Activated CD4-positive, CD25-positive, alpha-beta regulatory T cell treated with anti-CD3 and anti-CD28 coated beads, Interleukin-2, amount 50 U/mL, for 72 hours (primary cell): ENCODE measurements at places on chromosomes 1 and 21.

GRCh38 chr1:3369446-3370076 lies 84.9 kb upstream of the ARHGEF16 start:
- no peak for DNase-seq

DNA sequence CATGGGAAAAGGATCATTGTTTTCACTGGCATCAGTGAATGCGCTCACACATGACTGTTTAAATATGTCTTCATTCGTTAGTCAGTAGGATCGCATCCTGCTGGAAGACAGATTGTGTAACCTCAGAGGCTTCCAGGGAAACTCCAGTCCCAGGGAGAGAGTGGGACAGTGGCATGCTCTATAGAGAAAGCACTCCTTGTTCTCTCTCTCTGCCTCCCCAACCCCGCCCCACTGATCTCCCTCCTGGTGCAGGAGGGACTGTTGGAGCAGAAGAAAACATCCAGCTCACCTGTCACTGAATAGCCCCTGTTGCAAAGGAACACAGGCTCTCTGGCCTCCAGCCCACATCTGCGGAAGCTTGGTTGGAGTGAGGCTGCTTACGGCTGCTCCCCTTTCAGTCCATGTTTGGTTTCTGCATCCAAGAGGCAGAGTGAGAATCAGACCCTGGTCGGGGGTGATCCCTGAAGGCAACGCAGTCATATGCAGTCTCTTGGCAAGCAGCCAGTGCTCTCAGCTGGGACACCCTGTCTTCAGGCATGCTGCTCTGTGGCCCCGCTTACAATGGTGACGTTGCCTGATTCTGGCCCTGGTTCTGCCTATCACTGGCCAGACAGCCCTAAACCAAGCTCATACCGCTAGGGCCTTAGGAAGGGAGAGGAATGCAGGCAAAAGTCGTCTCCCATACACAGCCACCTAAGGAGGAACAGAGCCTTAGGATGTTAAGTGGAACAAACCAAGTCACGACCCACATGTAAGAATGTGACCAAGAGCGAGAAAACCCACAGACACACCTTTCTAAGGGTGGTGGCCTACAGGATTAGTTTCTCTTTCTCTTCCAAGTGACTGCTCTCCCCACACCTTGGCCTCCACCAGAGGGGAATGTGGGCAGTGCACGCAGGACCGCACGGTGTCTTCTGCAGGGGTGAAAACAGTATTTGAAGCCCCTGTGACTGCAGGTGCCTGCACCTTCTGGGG lies 39.7 kb downstream of the BACE2 start:
- DNase-seq: no peak

GRCh38 chr1:51525295-51525694 lies 6.2 kb upstream of the EPS15 start:
- DNase-seq: no peak

DNA sequence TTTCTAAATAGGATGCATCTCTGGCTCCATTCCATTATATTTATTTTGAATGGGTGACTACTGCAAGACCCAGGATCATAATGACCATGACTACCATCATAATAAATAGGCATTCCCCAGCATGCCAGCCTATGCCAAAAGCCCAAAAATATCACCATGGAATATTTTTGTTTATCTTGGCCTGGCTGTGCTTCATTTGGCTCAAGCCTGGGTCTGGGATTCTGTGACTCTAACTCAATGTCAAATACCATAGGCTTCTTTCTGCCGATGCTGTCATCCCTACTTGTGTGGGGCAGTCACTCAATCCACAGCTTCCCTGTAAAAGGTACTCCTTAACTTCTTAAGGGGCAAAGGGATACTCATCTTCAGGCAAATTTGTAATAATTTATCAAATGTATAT lies 66.6 kb downstream of the DIRAS3 start:
- DNase-seq: no peak

DNA sequence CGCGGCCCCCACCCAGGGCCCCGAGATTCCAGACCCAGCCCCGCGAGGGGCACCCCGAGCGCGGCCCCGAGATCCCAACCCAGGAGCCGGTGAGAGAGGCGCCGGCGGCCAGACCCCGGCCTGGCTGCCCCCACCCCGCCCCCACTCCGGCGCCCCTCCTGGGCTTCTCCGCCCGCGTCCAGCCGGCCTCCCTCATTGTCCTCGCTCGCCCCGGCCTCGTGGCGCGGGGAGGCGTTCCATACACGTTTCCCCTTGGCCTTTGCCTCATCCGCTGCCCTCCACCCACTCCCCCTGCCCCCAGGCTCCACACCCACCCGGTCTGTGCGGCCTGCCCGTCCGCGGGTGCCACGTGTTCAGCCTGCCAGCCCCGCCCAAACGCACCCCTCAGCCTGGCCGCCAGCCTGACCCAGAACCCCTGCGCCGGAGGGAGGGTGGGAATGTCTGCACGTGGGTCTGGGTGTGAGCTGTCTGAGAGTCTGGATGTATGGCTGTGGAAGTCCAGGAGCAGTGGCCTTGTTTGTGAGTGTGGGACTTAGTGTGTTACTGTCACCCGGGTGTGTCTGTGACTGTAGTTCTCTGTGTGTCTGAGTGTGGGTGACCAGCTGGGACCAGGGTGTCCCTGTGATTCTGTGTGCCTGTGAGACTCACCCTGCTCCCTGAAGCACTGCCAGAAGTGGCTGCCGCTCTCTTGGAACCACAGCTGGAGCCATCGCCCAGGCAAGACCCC lies 681 bp downstream of the B4GALT2 start:
- DNase-seq: no peak

DNA sequence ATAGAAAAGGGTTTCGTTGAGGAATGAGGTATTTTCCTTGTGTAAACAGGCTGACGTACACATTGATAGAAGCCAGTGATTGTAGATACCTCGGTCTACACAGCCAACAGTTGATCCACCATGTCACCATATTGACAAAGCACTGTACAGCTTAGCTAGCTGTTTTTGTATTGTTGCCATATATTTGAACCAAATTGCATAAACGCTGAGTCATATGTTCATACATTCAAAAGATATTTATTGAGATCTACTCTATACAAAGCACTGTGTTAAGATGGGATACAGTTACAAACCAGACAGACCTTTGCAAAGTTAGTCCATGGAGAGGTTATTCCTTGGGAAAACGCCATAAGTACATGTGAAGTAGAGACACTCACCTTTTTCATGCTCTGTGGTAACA lies 132.4 kb upstream of the ATP1B1 start:
- DNase-seq: no peak

GRCh38 chr21:38938343-38938742 lies 132.6 kb downstream of the ETS2 start:
- no peak for DNase-seq

GRCh38 chr21:42455754-42456440 lies 40.1 kb downstream of the RSPH1 start:
- DNase-seq: no peak

DNA sequence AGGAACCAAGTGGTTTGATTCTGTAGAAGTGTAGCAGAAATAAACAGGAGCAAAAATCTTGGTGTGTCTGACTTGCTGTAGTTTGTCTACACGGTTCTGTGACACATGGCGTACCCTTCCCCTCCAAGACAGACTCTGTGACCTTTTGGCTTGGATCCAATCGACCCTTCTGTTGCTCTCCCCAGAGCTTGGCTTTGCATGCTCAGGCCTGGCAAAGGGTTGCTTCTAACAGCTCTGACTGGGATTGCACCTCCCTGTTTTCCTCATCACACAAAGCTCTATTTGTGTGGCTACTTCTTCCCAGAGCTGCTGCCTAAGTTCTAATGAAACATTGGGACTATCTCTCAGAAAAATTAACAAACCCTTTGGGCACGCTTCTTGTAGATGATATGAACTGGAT lies 24.0 kb downstream of the NGF start:
- no peak for DNase-seq

- no peak for DNase-seq
Measured at GRCh38 chr1:20732071-20732587, 374 bp downstream of the SH2D5 start.

DNA sequence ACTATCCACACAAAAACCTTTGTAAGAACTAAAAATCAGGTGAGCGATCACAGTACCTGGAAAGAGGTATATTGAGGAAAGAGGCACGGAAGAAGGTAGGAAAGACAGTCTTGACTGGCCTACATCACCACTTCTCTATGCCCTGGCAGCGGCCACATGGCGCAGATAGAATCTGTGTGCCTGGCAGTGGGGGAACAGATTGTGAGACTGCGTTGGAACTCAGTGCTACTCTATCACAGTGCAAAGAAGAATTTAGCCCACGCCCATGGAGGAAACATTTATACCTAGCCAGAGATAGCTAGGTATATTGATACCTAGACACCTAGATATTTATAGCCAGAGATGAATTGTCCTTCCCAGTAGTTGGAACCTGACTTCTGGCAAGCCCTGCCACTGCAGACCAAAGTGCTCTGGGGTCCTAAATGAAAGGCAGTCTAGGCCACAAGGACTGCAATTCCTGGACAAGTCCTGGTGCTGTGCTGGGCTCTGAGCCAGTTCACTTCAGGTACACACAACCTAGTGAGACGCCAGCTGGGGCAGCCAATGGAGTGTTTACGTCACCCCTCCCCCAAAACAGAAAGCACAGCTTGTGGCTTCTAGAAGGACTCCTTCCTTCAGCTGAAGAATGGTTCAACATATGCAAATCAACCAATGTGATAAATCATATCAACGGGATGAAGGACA lies 51.9 kb downstream of the DHX9 start:
- no peak for DNase-seq

- no peak for DNase-seq
Measured at GRCh38 chr1:151846686-151847237, 6.8 kb downstream of the THEM5 start.

GRCh38 chr1:198132060-198132781 lies 24.6 kb upstream of the NEK7 start:
- no peak for DNase-seq

DNA sequence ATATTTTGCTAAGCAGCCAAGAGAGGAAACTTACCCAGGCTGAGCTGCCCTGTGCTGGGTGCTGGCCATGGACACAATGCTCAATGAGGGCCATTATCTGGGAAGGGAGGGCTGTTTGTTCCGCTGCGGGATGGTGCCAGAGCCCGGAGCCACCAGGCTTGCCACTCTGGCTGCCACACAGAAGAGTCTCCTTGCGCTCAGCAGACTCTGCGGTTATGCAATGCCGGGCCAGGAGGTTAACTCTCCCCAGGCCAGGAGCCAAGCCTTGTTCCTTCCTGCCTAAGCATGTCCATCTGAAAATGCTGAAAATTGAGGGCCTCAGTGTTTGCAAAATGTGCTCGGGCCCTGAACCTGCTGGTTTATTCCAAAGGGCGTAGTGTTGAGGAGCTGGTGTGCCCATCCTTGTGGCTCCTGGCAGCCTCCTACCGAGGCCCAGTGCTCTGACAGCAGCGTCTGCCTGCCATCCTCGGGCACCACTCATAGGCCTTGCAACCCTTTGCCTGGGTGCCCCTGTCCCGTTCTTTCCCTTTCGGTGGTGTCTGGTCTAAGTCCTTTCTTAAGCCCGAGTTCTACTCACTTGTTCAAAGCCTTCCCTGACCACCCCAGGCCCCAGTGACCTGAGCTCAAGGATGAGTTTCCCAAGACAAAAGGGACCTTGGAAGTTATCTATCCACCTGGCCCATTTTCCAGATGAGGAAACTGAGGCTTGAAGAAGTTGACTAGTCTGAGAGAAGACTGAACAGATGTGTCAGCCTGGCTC lies 133.8 kb upstream of the EDN2 start:
- no peak for DNase-seq

DNA sequence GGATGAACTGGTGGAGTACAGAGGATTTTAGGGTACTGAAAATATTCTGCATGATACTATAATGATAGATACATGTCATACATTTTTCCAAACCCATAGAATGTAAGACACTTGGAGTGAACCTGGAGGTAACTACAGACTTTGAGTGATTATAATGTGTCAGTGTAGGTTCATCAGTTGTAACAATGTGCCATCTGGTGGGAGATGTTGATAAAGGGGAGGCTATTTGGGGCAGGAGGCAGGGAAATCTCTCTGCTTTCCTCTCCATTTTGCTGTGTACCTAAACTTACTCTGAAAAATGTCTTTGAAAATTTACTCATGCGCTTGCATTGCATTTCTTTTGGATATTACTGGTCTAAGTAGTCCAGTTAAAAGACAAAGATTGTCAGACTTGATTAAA lies 35.2 kb downstream of the PTBP2 start:
- no peak for DNase-seq

DNA sequence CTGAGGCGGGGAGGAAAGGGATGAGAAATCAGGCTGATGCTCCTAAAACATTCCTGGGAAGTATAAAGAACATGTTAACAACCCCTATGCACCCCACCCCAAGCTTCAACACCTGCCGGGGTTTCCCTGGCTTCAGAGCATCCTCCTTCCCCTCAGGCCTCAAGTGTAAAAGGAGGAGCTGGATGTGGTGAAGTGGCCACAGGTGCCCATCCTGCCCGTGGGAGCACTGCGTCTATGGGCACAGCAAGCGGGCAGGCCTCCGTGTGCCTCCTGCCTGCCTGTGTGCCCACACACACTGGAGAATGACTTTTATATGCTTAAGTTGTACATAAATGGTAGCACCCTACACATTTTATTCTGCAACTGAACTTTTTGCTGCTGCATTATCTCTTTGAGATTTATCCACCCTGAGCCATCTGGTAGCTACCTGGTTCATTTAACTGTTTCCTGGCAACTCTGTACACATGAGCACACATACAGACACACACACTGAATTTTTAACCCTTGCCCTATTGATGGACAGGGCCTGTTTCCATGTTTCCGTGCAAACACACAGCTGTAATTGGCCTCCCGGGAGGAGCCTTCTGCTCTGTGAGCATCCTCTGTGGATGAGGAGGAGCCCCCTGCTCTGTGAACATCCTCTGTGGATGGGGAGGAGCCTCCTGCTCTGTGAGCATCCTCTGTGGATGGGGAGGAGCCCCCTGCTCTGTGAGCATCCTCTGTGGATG lies 13.4 kb upstream of the FTCD start:
- no peak for DNase-seq

DNA sequence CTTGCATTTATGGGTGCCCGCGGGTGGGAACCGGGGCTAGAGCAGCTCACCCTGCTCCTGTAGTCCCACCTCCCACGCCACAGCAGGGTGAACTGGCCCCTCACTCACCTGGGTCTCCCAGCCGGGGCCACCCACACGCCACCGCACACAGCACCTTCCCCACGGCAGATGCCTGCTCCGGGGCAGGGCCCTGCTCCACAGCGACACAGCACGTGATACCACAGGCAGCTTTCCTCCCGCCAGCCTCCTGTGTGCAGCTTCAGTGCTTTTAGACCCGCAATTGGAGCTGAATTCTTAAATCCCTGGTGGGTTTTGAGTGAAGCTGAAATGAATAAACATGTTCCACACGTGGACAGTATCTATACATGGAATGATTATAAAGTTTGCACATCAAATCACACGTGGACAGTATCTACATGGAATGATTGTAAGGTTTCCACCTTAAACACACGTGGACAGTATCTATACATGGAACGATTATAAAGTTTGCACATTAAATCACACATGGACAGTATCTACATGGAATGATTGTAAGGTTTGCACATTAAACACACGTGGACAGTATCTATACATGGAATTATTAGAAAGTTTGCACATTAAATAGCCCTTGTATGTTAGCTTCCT lies 93.1 kb upstream of the COL6A1 start:
- no peak for DNase-seq

- DNase-seq: no peak
Measured at GRCh38 chr1:3471356-3472087, 17.1 kb downstream of the ARHGEF16 start.

- DNase-seq: no peak
Measured at GRCh38 chr1:218971156-218971555, 202.5 kb upstream of the LYPLAL1 start.

GRCh38 chr1:24481101-24481500 lies 21.5 kb upstream of the RCAN3 start:
- DNase-seq: no peak
